ENCODE measurements at places on chromosomes 1 and 21. TPM values are rescaled to one million over a fixed set of nuclear protein-coding genes. Genes with fewer than 3 reads are reported as not detected.

Gene IVL
- total RNA-seq, result not detected

Gene SPATA45
- not detected for total RNA-seq

Gene S100B
- total RNA-seq, result not detected

Gene SIK1
- 4.9 TPM for total RNA-seq

Gene TRMT1L
- 32.7 TPM for total RNA-seq

Gene TMEM269
- total RNA-seq, result not detected

DNA sequence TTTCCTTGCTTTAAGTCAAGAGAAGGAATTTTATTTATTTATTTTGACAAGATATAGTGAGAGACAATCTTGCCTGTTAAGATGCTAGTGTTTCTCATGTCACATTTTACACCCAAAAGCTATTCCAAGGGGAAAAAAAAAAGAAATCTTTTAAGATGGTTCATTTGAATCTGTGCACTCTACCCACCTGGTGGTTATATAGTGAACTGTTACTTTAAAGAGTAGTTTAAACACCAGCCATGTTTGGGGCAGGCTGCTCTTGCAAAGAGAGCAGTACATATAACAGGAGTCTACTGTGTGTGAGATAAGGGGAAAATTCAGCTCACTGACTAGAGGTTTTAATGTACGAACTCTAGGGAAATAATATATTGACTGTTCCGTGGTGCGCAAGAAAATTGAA lies 3.3 kb upstream of the ELAVL4 start:
- DNase-seq, result no peak

DNA sequence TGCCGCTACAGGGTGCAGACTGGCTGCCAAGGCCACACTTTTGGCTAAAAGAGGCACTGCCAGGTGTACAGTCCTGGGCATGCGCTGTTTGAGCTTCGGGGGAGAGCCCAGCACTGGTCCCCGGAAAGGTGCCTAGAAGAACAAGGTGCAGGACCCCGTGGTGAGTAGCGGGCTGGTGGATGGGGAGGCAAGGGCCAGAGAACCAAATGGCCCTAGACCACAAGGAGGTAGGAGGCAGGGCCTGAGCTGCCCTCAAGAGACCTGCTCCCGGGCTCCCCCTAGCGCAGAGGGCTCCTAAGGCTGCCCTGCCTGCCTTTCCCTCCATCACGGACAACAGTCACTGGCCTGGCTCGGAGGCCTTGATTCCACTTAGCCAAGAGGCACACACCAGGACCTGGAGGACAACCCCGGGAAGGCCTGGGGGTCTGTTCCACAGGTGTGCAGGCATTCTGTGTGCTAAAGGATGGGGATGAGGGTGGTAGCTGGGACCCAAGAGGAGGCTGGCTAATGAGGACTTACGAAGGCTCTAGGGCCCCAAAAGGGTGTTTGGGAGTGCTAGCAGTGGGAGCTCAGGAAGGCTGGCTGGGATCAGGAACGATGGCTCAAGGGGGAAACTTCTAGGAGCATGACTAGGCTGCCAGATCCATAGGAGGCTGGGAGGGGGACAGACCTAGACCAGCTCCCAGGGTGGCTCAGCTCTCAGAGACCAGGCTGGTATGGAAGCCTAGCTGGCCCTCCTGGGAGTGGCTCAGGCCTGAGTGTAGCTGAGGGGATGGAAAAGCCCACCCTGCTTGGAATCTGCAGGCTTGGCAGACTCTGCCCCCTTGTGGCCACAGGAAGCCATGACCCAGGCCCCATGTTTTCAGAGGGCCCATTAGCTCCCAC lies 742 bp downstream of the ARTN start:
- peak; percentile 44 for DNase-seq

- no peak for DNase-seq
Observed at GRCh38 chr1:168164771-168165170, 14.0 kb upstream of the TIPRL start.

DNA sequence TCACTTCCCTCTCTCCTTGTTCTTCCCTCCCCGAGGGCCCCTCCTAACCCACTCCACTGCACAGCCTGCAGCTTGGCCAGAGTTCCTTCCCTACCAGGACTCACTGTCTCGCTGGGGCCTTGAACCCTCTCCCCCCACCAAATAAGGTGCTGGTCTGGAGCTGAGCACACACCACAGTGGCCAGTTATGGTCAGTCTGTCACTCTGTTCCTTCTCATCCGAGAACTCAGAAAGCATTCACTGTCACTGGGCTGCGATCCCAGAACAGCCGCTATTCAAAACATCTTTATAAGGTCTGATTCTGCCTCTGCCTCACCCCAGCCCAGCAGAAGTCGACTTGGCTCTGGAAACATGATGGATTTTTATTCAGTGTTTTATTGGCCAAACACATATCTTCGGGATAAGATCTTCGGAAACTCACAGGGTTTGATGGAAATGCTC lies 19.8 kb upstream of the LBR start:
- no peak for DNase-seq

- no peak for DNase-seq
Observed at GRCh38 chr1:59178339-59179187, 118.3 kb upstream of the FGGY start.

- DNase-seq, result no peak
Observed at GRCh38 chr1:55861676-55862340, 646.6 kb upstream of the USP24 start.

DNA sequence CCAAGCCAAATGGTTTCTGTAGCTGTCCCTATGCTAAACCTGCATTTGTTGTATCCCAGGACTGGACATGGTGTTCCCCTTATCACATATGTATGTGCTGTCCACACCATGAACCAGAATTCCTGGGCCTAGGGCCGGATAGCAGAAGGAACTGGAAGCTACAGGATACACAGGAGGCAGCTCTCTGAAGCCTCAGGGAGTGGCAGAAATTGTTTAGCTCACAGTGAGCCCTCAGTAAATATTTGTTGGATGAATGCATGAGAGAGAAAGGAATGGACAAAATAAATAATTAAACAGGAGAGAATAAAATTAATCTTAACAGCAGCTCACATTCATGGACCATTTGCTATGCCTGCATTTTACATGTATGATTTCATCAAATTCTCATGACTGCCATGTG lies 2.1 kb downstream of the NIPAL3 start:
- DNase-seq, result no peak

DNA sequence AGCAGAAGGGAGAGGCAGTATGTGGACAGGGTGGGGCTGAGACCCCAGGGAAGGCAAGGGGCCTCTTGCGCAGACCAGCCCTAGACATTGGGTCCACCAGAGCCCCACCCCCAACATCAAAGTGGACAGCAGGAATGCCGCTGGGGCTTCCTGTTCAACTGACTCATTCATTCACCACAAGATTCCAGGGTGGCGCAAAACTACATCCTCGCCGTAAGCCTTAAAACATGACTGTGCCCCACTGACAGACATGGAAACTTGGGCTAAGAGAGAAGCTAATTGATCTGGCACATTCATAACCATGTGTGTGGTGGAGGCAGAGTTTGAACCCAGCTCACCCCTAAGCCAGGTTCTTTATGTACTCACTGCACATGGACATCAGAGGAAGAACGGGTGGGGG lies 14.0 kb downstream of the COL16A1 start:
- DNase-seq, result peak; percentile 91

GRCh38 chr1:54169068-54169467 lies 16.3 kb upstream of the CDCP2 start:
- DNase-seq, result no peak

GRCh38 chr1:41920658-41921057 lies 1.9 kb upstream of the HIVEP3 start:
- DNase-seq, result peak; percentile 81

GRCh38 chr1:229440851-229441537 lies 7.1 kb upstream of the ACTA1 start:
- peak; percentile 90 for DNase-seq

DNA sequence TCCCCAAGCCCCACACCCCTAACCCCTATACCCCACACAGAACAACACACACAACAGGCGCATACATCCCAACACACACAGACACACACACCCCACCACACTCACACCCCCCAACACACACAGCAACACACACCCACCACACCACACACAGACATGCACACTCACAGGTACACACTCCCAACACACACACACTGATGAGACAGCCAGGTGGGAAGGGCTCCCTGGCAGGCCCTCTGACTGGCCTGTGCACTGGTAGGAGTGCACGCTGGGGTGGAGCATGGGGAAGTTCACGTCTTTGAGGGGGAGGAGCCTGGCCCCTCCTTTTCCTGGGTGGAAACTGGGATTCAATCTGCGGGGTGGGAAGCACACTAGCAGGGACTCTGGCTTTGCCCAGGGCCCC lies 116.7 kb downstream of the RHOU start:
- no peak for DNase-seq

GRCh38 chr1:207084701-207085180 lies 3.9 kb upstream of the C4BPB start:
- DNase-seq, result peak; percentile 90

- DNase-seq, result no peak
Observed at GRCh38 chr1:46041551-46041950, 90.9 kb downstream of the PIK3R3 start.

DNA sequence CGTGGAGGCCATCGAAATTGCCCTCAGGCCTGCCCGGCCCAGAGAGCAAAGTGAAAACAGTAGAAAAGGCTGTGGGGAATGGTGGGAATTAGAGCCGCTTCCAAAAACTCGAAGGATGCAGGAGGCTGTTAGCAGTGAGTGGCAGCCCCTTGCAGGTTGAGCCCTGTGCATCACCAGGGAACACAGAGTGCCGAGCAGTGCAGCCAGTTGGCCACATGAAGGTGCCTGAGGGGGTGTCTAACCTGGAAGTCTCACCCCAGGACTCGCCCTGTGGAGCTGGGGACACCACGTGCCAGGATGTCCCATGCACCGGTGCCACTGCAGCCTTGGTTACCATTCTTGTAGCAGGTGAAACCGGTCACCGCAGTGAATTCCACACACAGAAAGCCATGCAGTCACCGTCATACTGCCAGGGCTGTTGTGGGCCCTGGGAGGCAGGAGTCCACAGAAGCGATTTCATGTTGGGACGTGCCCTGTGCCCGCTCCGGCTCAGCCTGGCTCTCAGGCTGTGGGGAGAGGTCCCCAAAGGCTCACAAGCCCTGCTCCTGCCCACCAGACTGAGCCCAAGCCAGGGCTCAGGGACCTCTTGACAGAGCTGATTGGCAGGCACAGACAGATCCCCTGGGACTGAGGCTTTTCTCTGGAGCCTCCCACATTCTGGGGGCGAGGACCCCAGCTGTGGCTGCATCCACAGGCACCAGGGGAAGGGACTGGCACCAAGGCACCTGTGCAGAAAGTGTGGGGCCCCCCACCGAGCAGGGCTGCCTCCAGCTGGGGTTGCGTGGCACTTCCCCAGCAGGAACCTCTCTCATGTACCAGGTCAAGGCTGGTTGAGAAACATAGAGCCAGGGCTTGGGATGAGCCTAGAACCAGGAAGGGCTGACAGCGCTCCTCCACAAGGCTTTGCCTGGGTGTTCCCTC lies 16.7 kb upstream of the ACTRT2 start:
- DNase-seq, result no peak

GRCh38 chr21:16194788-16195537 lies 465.2 kb downstream of the USP25 start:
- peak; percentile 38 for DNase-seq

Data from A172 (cell line).